ENCODE measurements at places on chromosomes 2 and 18.

DNA sequence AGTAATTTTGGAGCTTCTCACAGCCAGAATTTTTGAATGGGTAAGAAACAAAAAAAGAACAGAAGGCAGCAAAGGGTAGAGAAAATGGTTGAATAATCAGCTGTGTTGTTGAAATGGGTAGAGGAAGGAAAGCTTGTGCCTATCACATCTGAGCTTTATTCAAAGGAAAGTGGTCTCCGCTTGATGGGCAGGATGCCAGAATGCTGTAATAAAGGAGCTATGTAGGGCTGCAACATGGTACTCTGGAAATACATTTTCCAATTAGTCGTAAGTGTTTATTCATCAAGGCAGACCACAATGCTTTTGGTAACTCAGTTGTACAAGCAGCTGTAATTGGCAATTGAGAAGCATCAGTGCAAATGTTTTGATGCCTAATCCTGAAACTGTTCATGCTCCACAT lies 196.9 kb downstream of the ICOS start:
- no peak for DNase-seq

DNA sequence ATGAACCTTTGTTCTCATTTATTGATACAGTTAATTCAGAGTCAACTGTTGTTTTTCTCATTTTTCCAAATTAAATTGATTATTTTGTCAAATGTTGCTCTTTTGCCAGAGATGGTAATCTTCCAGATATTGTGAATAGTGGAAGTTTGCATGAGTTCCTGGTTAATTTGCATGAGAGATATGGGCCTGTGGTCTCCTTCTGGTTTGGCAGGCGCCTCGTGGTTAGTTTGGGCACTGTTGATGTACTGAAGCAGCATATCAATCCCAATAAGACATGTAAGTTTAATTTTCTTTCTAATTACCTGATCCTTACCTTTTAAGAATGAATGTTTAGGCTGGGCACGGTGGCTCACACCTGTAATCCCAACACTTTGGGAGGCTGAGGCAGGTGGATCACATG lies 7.8 kb downstream of the CYP20A1 start:
- no peak for DNase-seq

- no peak for DNase-seq
Observed at GRCh38 chr2:67686254-67686653, 289.1 kb downstream of the ETAA1 start.

- DNase-seq: no peak
Observed at GRCh38 chr2:20563833-20564232, 87.1 kb downstream of the HS1BP3 start.

DNA sequence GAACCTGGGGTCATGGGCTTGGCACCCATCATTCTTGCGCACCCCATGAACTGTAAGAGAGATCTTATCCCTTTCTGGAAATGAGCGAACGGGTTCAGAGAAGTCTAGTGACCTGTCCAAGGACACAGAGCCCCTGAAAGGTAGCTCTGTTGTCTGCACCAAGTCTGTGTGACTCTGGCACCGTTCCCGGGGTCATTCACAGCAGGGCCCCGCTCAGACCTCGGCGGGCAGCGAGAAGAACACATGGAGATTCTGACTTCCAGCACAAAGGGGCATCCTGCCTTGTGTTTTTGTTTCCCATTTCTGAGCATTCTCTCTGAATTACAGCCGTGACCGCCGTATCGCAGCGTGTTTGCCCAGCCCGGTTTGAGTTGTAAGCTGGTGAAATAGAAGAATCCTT lies 231.7 kb downstream of the KLHL29 start:
- DNase-seq: no peak
